Activated CD4-positive, alpha-beta T cell treated with anti-CD3 and anti-CD28 coated beads, Interleukin-2, amount 10 ng/mL, durations not matched to agents 24 days and 14 days (primary cell): ENCODE measurements at places on chromosomes 7 and 10.

GRCh38 chr10:22646388-22646853 is 68.0 kb downstream of the PIP4K2A start:
- no peaks in the 10 kb centered on the region for H3K27me3 ChIP-seq
- peaks cover 31% of the 10 kb centered on the region for H3K36me3 ChIP-seq
- peaks cover 84% of the 10 kb centered on the region for H3K4me1 ChIP-seq
- DNase-seq, result peak; percentile 75
- peak overlapping the region; percentile 90 for H3K4me3 ChIP-seq

- H3K4me3 ChIP-seq, result no peak overlapping the region
- no peaks in the 10 kb centered on the region for H3K36me3 ChIP-seq
These were observed 2.1 kb upstream of the ADD3 start for GRCh38 chr10:110005719-110006118.

DNA sequence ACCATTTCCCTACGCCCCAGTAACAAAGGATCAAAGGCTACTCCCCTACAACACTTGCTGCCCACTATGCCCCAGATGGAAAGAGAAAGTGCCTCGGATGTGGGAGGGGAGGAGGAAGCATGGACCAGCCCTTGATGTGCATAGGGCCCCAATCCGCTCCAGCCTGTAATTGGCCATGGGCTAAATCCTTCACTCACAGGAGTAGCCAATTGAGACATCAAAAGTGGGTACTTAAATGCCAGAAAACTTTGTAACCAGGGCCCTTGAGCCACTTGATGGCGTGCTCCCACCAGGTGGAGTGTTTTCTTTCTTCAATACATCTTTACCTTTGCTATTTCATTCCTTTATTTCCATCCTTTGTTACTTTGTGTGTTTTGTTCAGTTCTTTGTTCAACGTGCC is 500.5 kb upstream of the LRRN3 start:
- no peak overlapping the region for H3K4me3 ChIP-seq
- H3K4me1 ChIP-seq, result peaks cover 6% of the 10 kb centered on the region
- no peaks in the 10 kb centered on the region for H3K36me3 ChIP-seq

DNA sequence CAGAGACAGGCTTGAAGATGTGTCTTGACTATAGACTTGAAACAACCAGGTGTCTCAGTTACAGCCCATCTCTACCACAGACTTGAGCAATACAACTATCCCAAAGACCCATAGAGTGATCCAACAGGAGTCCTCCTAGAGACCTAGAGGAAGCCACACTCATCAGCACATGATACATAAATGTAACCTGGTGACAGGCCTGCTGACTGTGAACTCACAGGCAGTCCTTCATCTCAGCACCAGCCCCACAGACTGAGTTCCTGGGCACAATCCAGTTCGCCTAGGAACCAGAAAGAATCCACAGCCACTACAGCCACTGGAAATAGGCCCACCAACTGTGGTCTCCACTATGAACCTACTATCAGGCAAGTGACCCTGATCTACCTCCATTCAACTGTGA is 121.3 kb downstream of the MACC1 start:
- no peak overlapping the region for H3K4me3 ChIP-seq
- no peak overlapping the region for H3K27ac ChIP-seq
- no peaks in the 10 kb centered on the region for H3K36me3 ChIP-seq
- no peaks in the 10 kb centered on the region for H3K4me1 ChIP-seq

DNA sequence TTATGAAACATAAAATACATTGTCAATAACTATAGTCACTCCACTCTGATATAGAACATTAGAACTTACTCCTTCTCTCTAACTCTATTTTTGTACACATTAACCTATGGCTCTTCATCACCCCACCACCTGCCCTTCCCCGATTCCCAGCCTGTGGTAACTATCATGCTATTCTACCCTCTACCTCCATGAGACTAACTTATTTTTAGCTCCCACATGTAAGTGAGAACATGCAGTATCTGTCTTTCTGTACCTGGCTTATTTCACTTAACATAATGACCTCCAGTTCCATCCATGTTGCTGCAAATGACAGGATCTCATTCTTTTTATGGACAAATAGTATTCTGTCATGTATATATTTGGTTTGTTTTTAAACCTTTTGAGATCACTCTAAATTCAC is 8.8 kb upstream of the NOD1 start:
- no peaks in the 10 kb centered on the region for H3K4me1 ChIP-seq
- peaks cover 24% of the 10 kb centered on the region for H3K27me3 ChIP-seq
- no peak overlapping the region for H3K27ac ChIP-seq
- H3K36me3 ChIP-seq, result peaks cover 2% of the 10 kb centered on the region
- H3K4me3 ChIP-seq, result no peak overlapping the region
- DNase-seq, result no peak

GRCh38 chr7:101241443-101242349 is 3.2 kb downstream of the FIS1 start:
- H3K27me3 ChIP-seq, result no peaks in the 10 kb centered on the region
- no peak for DNase-seq
- no peak overlapping the region for H3K27ac ChIP-seq
- H3K36me3 ChIP-seq, result peaks cover 30% of the 10 kb centered on the region
- H3K4me3 ChIP-seq, result no peak overlapping the region
- peaks cover 13% of the 10 kb centered on the region for H3K4me1 ChIP-seq

GRCh38 chr7:7138897-7139296 is 43.4 kb upstream of the C1GALT1 start:
- no peak overlapping the region for H3K4me3 ChIP-seq
- no peak overlapping the region for H3K27ac ChIP-seq
- no peak for DNase-seq
- H3K4me1 ChIP-seq, result peaks cover 4% of the 10 kb centered on the region

- H3K36me3 ChIP-seq, result no peaks in the 10 kb centered on the region
- DNase-seq, result no peak
- H3K27ac ChIP-seq, result no peak overlapping the region
- no peak overlapping the region for H3K4me3 ChIP-seq
- H3K4me1 ChIP-seq, result no peaks in the 10 kb centered on the region
These were observed 41.8 kb upstream of the PDSS1 start for GRCh38 chr10:26655746-26656145.

DNA sequence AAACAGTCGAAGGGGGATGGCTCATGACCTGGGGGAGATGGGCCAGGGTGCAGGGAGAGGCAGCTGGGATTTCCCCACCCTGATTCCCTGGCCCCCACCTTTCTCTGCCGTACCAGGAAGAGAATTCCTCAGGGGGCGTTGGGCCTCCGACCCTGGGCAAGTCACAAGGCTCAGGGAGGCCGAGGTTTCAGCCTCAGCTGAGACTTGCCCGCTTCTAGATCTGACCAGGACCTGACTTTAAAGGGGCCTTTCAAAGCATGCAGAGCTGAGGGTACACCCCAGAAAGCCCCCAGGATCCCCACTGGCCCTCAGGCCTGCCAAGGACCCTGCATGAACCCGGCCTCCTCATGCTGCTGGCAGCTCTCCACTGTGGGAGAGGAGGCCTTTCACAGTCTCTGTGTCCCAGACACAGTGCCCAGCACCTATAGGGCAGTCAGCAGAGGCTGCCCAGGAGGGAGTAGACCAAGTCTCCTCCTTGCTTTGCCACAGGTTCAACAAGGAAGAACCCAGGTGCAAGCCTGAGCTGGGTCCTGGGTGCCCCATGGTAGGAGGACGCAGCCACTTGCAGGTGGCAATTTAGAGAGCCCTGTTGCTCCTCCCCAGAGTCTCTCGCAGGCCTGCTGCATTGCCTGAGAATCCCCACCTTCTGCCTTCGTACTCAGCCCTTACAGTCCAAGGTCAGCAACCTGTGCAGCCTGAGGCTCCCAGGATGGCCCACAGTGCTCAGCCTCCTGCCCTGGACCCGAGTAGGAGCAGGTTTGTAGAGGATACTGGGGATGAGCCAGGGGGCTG is 89.3 kb downstream of the CHST15 start:
- H3K27me3 ChIP-seq, result no peaks in the 10 kb centered on the region
- H3K27ac ChIP-seq, result no peak overlapping the region
- no peak overlapping the region for H3K4me3 ChIP-seq
- DNase-seq, result no peak
- H3K4me1 ChIP-seq, result no peaks in the 10 kb centered on the region

DNA sequence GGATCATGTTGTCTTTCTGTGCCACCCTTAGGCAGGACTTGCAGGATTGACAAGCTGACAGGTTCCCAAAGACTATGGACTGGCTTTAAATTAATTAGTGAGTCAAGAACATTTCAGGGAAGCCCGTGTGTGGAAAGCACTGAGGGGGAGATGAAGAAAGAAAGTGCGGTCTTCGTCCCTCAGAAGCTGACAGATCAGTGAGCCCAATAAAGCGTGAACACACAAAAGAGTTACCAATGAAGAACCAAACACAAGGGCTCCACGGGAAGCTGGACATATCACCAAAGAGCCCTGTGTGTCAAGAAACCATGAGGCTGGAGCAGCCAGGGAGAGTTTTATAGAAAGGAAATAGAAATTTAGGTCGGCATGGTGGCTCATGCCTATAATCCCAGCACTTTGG is 725.8 kb downstream of the PARD3 start:
- no peak overlapping the region for H3K27ac ChIP-seq
- no peak overlapping the region for H3K4me3 ChIP-seq
- DNase-seq, result no peak
- H3K4me1 ChIP-seq, result no peaks in the 10 kb centered on the region
- no peaks in the 10 kb centered on the region for H3K27me3 ChIP-seq

DNA sequence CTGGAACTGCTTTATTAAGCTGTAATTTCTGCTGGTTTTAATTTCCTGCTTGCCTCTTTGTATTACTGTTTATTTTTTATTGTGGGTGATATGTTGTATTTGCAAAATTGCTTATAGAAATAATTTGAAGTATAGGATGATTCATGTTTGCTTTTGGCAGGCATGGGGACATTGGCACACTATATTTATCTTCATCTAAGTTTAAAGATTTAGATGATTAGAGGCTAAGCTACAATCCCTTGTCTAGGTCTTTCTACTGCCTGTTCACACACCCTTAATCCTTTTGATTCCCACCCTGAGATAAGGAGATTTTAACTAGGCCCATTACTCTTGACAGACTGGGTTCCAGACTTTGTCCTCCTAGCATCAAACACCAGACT is 182.8 kb upstream of the KAT6B start:
- H3K27me3 ChIP-seq, result no peaks in the 10 kb centered on the region
- H3K27ac ChIP-seq, result no peak overlapping the region
- no peak for DNase-seq
- peaks cover 15% of the 10 kb centered on the region for H3K36me3 ChIP-seq
- H3K4me3 ChIP-seq, result no peak overlapping the region
- H3K4me1 ChIP-seq, result no peaks in the 10 kb centered on the region

- no peak overlapping the region for H3K4me3 ChIP-seq
- H3K36me3 ChIP-seq, result no peaks in the 10 kb centered on the region
- no peaks in the 10 kb centered on the region for H3K27me3 ChIP-seq
- DNase-seq, result no peak
These were observed 203.0 kb downstream of the TNS3 start for GRCh38 chr7:47378728-47379395.

- H3K4me1 ChIP-seq, result no peaks in the 10 kb centered on the region
- H3K27me3 ChIP-seq, result peaks cover 8% of the 10 kb centered on the region
- H3K27ac ChIP-seq, result no peak overlapping the region
These were observed 42.0 kb downstream of the ABCA13 start for GRCh38 chr7:48213226-48213625.

DNA sequence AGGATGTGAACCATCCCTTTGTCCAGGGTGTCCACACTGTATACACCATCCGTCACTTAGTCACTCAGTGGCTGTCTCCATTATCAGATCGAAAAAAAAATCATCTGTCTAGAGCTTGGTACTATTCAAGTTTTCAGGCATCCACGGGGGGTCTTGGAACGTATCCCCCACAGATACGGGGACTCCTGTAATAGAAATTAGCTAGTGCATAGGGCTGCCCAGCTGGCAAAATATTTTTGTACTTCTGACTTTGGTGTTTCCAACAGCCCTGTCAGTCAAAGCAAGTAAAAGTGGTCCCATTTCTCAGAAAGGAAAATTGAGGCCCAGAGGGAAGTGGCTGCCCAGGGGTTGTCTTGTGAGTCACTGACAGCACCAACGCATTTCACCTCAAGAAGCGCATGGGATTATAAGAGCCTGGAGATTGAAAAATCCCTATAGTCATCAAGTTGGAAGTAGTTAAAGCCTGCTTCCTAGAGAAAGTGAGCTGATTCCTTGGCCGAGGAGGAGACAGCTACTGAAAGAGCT is 52.1 kb upstream of the SLC29A3 start:
- DNase-seq, result no peak
- no peaks in the 10 kb centered on the region for H3K36me3 ChIP-seq
- no peak overlapping the region for H3K4me3 ChIP-seq
- H3K27me3 ChIP-seq, result no peaks in the 10 kb centered on the region
- no peak overlapping the region for H3K27ac ChIP-seq

- no peak overlapping the region for H3K4me3 ChIP-seq
- peaks cover 2% of the 10 kb centered on the region for H3K27me3 ChIP-seq
- no peak for DNase-seq
- no peaks in the 10 kb centered on the region for H3K4me1 ChIP-seq
These were observed 57.4 kb downstream of the TEX36 start for GRCh38 chr10:125625586-125625985.

DNA sequence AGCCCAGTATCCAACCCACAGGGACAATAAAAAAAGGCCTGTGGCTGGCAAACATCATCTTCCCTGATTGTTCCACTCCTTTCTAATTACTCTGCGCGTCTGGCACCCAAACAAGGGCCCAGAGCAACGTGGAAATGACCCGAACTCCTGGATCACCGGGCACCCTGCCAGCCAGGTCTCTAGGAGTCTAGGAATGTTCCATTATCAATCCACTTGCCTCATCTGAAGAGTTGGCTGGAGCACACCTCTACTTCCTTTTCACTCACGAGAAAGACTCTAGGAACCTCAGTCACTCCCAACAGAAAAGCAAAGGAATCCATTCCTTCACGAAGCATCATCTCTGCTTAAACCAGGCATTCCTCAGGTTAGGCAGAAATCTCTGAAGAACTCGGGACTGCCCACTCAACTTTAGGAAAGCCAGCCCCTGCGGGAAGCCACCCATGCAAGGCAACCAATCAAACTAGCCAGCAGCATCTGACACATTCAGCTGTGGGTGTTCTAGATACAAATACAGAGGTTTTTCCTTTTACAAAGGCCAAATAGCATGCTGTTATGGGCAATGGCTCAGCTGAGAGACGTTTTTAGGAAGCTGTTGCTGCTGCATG is 37.7 kb downstream of the ATXN7L1 start:
- H3K27me3 ChIP-seq, result peaks cover 12% of the 10 kb centered on the region
